Central memory CD8-positive, alpha-beta T cell (primary cell): ENCODE measurements at places on chromosomes 11 and 22.

GRCh38 chr11:115215694-115216617 is 288.3 kb downstream of the CADM1 start:
- no peak for DNase-seq

DNA sequence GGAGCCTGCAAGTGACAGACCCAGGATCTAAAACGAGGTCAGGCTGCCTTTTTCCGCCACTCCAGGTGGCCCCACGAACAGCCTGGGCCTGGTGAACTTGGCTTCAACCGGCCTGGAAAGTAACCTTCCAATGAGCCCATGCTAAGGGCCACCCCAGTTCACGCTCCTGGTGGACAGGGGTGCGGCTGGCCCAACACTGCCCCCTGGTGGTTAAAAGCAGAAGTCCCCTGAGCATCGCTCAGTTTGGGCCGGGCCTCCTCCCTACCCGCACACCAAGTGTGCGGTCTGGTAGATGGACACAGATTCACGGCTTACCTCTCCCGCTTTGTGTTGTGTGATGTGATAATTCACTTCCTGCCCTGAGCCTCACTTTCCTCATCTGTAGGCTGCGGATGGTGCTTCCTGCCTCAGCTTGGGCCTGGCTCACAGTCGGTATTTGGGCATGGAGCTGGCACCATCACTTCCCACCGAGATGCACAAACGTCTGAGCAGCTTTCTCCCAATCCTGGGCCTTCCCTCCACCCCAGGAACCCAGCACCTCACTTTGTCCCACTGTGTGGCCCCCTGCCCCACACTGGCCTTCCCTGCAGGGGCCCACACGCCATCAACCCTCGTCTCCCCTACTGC is 13.7 kb upstream of the SEC14L3 start:
- peak; percentile 62 for DNase-seq

GRCh38 chr11:20464518-20464917 is 77.0 kb downstream of the PRMT3 start:
- no peak for DNase-seq

- DNase-seq = no peak
These were observed 287.7 kb downstream of the TMEM135 start for GRCh38 chr11:87325490-87325872.

DNA sequence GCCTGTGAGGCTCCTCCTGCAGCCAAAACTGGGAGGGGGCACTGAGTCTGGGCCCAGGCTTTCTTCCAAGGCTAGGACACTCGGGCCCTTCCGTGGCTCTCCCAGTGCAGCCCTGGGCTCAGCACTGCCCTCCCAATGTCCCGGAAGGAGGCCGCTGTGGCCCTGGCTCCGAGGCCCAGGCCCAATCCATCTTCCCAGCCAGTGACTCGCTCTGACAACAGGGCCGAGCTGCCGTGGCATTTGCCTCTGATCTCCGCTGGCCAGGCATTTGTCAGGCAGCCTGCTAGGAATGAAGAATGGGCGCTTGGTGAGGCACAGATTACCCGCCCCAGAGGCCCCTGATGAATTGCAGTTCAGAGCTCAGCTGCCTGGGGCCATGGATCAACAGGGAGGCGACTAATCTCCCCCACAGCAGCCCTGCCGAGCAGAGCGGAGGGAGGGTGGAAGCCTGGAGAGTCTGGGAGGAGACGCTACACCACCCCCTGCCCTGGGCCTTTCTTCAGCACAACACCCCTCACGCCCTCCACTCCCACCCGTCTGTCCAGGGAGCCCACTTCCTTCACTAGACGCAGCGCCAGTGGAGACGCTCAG is 8.3 kb downstream of the FXYD2 start:
- DNase-seq = no peak

GRCh38 chr11:11243209-11243589 is 109.9 kb downstream of the CSNK2A3 start:
- DNase-seq = no peak

GRCh38 chr11:20161230-20161918 is 1.1 kb upstream of the DBX1 start:
- no peak for DNase-seq

DNA sequence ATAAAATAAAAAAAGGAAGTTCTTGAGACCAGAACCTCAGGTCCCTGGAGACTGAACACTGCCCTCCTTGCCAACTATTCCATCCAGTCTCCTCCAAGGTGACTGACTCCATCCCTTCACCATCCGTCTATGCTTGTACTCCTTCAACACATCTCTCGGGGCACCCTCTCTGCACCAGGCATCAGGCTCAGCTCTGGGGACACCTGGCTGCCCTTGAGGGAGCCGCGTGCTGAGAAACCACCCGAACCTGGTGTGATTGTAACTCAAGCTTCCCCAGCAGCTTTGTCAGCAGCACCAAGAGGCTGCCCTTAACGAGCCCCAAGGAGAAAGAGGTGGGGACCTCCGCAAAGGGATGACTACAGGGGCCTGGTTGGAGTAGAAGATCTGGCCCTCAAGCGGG is 1.7 kb downstream of the PTPN5 start:
- no peak for DNase-seq

DNA sequence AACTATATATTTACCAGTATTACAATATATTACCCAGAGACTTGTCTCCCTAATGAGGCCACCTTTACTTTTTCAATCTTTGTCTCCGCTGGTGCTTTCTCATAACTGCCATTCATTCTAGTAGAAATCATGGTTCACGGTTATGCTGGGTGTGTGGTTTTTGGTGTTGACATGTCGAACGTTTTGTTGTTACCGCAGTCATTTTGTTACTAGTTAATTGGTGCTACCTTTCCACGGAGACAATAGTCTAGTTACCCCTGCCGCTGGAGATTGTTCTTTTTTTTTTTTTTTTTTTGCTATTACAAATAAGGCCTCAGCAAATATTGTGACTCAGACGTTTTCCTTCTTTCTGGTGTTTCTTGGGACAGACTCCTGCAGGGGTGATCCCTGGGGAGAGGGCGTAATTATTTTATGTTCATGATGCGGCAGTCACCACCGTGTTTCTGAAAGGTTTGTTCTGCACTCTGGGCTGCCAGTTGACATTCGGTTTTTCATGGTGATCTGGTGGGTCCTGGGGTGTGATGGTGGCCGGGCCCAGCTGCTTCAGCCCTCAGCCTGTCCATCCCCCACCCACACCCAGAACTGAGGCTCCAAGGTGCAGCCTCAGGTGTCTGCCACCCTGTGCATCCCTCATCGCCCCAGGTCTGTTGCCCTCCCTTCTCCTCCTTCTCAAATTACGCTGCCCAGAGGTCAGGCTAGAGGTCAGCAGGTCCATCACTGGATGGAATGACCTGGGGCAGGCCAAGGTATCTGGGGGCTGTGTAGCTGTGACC is 28.6 kb downstream of the LRP5 start:
- peak; percentile 19 for DNase-seq

- DNase-seq = no peak
These were observed 615 bp downstream of the STT3A start for GRCh38 chr11:125593114-125593820.

DNA sequence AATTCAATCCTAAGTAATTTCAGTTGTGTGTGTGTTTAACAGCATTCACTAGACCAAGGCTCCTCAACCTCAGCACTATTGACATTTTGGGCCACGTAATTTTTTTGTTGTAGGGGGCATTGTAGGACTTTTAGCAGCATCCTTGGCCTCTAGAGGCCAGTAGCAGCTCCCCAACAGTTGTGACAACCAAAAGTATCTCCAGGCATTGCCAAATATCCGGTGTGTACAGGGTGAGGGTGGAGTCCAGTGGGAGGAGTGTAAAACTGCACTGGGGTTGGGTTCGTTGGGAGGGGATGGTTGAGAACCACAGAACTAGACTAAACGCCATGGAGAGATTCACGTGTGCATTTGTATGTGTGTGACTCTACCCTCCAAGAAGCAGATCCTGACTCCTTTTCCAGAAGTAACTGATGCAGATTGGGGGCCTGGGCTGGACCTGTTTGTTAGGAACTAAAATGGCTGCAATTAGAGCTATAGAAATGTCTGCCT is 5.9 kb upstream of the PHF21A start:
- no peak for DNase-seq

GRCh38 chr22:49735901-49736421 is 91.7 kb downstream of the BRD1 start:
- no peak for DNase-seq

- no peak for DNase-seq
These were observed 7.9 kb downstream of the FEN1 start for GRCh38 chr11:61800331-61801281.

GRCh38 chr11:12413141-12414052 is 36.0 kb downstream of the PARVA start:
- DNase-seq = no peak

GRCh38 chr11:58647866-58648265 is 25.4 kb downstream of the CNTF start:
- no peak for DNase-seq

GRCh38 chr11:3781423-3781822 is 15.9 kb downstream of the NUP98 start:
- DNase-seq = no peak

DNA sequence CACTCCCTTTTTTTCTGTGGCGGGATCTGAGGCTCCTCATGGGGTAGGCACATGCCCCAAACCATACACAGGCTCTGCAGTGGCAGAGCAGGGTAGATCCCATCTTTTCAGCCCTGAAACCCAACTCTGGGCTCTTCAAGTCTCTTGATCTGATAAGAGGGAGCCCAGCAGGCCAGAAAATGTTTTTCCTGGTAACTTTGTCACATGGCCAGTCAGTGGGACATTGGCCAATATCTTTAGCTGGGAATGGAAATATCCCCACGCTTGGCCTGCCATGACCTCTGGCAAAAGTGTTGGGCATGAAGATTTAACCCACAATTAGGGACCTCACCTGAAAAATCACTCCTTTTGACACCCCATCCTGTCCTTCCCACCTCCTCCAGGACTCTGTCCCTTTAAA is 8.1 kb downstream of the INPP5J start:
- DNase-seq = no peak

DNA sequence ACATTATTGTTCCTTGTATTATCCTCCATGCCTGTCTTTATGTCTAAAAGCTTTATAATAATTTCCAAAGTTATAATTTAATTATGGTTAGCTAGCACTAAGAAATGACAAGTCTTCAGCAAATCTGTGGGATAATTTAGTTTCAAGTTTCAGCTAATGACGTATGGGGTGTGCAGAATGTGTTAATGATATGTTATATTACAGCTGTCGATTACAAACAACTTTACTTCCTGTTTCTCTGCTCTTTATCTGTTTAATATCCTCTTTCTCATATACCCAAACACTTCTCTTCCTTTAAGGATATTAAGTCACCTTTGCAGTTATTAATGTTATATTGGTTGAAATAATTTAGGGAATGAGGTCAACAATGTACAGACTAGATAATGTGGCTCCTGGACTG is 161.8 kb downstream of the CASP12 start:
- DNase-seq = no peak

DNA sequence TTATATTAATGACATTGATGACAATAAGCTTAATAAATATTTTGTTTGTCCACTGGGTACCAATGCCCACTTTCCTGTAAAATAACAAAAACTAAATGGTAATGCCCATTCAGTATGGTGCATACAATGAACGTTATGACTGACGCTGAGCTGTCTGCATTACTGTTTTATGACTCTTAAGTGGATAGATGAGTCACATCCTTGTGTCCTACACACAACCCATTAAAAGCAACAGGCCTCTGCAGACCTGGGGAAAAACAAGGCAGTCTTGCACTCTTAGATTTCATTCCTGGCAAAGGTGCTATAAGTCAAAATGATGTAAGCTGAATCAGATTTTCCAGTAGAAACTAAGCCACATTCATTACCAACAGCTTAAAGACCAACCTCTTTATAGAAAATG is 176.3 kb upstream of the TMEM45B start:
- DNase-seq = no peak

DNA sequence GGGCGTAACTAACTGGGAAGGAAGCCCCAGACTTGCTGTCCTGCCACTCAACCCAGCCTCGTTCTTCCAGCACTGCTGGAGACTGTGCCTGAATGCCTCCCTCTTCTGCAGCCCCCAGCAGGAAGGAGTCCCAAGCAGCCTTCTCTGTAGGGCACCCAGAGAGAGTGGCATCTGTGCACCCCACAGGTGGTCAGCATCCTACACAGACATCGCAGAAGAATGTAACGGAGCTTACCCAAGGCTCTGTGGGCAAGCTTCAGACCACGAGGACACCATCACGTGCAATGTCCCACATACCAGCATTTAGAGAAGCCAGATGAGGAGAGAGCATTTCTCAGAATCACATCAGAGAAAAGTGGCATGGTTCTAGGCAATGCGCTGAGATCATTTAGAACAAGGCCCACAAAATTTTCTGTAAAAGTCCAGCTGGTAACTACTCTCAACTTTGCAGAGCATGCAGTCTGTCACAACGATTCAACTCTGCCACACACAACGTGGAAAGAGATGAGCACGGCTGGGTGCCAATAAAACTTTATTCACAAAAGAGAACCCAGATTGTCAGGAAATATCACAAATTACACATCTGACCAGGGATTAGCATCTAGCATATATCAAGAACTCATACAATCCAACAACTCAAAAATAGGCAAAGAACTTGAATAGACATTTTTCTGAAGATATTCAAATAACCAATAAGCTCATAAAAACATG is 33.4 kb downstream of the SHANK2 start:
- no peak for DNase-seq

DNA sequence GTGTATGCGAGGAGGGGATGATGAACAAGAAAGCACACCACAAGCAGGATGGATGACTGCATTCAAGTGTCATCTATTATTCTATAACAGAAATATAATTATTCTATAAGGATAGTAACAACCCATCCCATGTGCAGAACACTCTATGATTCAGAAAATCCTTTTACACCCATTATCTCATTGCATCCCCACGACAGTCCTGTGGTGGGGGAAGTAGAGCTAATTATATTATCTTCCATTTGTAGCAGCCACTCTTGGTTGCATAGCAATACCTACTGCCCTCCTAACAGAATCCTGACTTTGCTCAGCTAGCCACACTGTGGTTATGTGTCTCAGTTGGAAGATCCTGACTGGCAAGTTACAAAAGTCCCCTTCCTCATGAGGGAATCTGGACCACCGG is 406.5 kb upstream of the NARS2 start:
- DNase-seq = no peak

DNA sequence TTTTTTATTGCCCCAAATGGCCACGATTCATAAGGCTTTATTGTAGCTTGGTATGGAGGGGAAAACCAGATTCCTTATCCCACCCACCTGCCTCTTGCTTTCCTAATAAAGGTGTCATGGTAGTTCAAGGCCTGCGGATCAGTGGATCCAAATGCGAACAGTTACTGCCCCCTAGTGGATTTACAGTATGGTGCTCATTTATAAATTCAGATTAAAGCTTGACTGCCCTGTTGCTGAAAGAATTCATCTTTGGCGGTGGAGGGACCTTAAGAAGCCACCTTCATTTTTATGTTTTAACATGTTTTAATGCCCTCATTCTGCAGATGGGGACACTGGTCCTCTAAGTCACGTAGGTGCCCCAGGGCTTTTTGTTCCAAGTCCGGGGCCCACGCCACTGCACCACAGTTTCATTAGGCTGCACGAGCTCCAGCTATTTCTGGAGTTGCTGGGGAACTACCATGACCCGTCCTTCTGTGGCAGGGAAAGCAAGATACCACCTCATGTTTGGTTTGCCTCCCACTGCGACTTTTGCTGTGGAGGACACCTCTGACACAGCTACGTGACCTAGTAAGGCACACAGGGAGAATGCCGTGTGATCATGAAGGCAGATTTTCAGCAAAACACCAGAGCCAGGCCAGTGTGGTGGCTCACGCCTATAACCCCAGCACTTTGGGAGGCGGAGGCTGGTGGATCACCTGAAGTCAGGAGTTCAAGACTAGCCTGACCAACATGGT is 15.6 kb upstream of the INCENP start:
- no peak for DNase-seq
